ENCODE measurements at places on chromosomes 13 and 19.
A peak's percentile ranks its signal among the peaks of the same experiment; 100 is the strongest.

- DNase-seq: no peak
These were observed 519 bp downstream of the ZNF551 start for GRCh38 chr19:57682226-57682766.

GRCh38 chr19:34666958-34667265 lies 10.0 kb downstream of the SCGB2B2 start:
- DNase-seq: no peak

DNA sequence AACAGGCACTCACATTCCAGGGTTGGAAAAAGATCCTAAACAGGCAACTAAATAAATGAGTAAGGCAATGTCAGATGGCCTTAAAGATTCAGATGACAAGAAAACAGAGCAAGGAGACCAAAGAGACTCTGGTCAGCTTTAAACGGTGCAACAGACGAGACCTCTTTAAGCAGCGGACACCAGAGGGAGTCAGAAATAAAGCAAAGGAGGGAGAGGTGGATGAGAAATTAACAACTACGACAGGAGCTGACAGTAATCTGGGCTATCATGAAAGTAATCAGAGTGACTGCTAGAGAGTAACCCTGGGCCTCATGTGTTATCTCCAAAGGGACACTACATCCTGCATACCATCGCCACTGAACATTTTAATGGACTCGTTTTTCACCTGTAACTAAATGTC lies 1.1 kb downstream of the ZNF550 start:
- DNase-seq: no peak

- DNase-seq: peak; percentile 26
These were observed 1.9 kb downstream of the IFNL1 start for GRCh38 chr19:39297931-39298634.

DNA sequence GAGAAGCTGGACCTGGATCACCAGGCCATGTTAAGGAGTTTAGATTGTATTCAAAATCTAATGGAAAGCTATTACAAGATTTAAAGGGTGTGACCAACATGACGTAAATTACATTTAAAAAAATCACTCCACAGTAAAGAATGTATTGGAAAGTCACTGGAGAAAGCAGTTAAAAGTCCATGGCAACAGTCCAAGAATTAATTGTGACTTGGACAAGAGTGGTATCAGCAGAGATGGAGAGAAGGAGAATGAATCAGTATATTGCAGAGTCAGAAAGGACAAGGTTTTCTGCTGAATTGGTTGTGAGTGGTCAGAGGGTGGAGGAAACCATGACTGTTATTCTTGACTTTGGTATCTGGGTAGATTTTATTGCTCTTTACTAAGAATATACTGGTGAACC lies 535.1 kb upstream of the SLITRK1 start:
- DNase-seq: no peak
